ENCODE measurements at places on chromosomes 1 and 21. TPM values are rescaled to one million over a fixed set of nuclear protein-coding genes. Genes with fewer than 3 reads are reported as not detected.

PERM1 gene
- total RNA-seq = 0.06 TPM

RBM34 gene
- 55.1 TPM for total RNA-seq

GNAT2 gene
- 0.19 TPM for total RNA-seq

CR1 gene
- not detected for total RNA-seq

S100A9 gene
- not detected for total RNA-seq

CD1E gene
- not detected for total RNA-seq

TMEM125 gene
- total RNA-seq = not detected

TPR gene
- 89.0 TPM for total RNA-seq

GOLT1A gene
- total RNA-seq = not detected

INAVA gene
- total RNA-seq = not detected

XCL1 gene
- total RNA-seq = not detected

C8B gene
- total RNA-seq = not detected

MYOG gene
- not detected for total RNA-seq

IFI44L gene
- 17.2 TPM for total RNA-seq

KRTAP19-1 gene
- total RNA-seq = not detected

RHEX gene
- total RNA-seq = not detected

ILDR2 gene
- under 0.01 TPM for total RNA-seq

All from aortic smooth muscle cell (primary cell).